ENCODE measurements at places on chromosomes 6 and 20.
A peak's percentile ranks its signal among the peaks of the same experiment; 100 is the strongest.

DNA sequence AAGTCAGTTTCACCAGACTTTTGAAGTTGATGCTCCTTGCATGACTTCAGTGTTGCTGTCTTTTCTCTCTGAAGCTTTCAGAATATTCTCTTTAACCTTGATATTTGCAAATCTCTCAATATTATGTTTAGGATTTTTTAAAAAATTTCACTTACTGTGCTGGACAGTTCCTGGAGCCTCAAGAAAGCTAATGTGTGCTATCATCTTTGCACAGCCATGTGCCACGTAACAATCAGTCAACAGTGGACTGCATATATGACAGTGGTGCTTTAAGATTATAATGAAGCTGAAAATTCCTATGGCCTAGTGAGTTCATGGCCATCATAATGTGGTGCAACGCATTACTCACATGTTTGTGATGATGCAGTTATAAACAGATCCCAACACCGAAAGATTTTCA, 59.1 kb upstream of the OGFRL1 start:
- no peak for DNase-seq

GRCh38 chr6:100573166-100573565, 108.4 kb upstream of the SIM1 start:
- DNase-seq = peak; percentile 16

DNA sequence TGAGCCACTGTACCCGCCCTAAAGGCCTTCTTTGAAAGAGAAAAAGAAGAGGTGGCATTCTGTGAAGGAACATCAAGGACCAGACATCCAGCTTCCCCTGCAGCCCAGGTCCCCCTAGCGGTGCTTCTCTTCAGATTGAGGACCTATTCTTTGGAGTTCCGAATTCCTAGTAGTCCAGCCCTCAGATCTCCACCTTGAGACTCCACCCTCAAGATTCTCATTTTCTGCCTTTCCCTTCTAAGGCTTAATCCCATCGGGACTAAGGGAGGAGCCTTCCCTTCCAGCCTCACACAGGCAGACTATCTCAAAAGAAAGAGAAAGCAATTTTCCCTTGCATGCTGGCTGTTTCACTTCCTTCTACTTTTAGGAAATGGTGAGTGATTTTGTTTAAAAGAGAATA, 32.5 kb downstream of the MUC22 start:
- DNase-seq = no peak

DNA sequence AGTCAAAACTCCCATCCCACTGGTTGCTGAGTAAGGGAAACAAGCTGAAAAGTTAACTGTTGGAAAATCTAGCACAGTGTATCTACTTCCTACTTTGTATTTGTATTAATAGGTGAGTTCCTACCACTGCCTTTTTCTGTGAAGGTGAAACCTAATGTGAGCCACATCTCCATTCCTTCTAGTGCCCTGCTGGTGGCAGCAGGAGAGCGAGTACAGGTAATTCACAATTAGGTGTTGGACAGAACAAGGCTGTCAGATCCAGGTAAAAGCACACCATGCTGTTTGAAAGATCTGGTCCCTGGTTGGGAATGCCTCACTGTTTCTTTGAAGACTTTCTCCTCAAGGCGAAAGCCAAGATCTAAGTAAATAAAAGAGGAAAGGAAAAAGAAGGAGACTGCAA, 528.4 kb downstream of the PKHD1 start:
- DNase-seq = no peak

GRCh38 chr6:129619579-129620233, 90.3 kb downstream of the ARHGAP18 start:
- no peak for DNase-seq

- DNase-seq = no peak
Measured at GRCh38 chr6:53159558-53159957, 10.9 kb upstream of the GCM1 start.

- DNase-seq = no peak
Measured at GRCh38 chr6:67735623-67736022, 899.5 kb upstream of the ADGRB3 start.

Data from HFF-Myc (cell line).